Left renal cortex interstitium (tissue), 4 donors: ENCODE measurements at places on chromosomes 11 and 22.

- DNase-seq, result no peak
Measured at GRCh38 chr11:62012832-62013461, 45.5 kb upstream of the FTH1 start.

DNA sequence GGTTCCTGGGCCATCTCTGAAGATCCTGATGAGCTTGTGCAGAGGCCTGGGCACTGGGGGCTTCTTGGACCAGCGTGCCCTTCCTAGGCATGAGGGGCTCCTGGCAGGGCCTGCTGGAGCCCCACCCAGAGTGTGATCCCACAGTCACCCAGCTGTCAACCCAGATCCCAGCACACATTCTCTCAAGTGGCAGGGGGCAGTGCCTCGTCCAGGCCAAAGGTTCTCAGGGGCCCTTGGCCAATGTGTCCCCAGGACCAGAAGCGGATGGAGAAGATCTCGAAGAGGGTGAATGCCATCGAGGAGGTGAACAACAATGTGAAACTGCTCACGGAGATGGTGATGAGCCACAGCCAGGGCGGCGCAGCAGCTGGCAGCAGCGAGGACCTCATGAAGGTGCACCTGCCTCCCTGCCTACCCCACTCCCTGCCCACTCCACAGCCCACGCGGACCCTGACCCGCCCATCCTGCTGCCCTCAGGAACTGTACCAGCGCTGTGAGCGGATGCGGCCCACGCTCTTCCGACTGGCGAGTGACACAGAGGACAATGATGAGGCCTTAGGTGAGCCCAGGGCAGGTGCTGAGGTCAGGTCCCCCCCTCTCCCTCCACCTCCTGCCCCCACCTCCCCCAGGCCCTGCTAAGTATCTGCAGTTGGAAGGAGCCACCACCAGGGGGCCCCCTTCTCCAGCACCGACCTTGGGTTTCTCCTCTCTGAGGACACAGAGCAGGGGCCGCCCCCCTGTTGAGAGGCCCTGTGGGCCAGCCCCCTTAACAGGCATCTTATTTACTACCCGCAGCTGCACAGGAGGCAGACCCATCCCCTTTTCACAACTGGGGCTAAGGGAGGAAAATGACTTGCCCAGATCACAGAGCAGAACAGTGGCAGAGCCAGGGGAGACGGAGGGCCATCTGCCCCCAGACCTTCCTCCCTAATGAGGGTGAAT, 14.7 kb downstream of the GGA1 start:
- DNase-seq, result no peak

DNA sequence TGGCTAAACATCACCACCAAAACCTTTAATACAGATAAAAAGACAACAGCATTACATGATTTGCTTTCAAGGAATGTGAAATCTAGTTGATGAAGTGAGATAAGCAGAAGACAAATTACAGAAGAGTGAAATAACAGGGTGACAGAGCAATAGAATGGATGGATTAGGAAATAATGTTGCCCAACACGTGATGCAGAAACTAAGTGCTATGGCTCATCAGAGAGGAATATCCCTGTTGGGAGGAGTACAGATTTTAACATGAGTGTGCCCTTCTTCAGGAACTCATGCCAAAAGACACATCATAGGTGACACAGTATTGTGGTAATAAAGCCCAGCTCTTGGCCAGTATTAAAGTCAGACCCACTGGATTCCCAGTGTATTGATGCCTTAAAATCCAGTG, 176.6 kb upstream of the RAG2 start:
- no peak for DNase-seq

DNA sequence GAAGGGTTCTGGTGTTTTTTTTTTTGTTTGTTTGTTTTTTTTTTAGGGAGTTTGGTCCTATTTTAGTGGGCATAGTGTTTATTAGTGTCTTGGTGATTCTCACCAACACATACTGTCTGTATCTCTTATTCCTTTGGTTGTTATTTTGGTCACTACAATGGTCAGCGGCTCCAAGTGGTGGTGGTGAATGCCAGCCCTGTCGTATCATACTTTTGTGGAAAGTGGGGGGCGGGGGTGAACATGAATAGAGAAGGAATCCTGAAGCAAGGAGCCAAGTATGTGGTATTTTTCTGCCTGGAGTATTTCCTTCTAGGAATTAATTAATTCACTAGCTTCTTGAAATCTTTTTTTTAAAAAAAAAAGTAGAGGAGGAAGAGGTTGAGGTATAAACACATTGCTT, 79.6 kb downstream of the GRK3 start:
- no peak for DNase-seq

DNA sequence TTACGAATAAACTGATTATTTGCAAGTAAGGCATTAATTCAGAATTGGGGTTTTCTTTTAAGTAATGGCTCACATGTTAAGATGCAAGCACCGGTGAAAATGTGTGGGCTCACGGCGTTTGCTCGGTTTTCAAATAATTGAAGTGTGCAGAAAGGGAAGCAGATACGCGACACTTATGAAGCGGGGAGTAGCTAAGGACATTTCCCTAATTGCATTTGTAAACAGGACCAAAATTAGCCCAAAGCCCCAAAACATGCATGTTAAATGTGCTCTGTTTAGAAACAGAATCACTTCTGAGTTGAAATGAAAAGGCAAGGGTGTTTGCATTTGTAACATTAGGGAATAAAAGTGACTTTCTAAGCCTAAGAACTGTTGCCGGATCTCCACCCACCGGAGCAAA, 61.3 kb downstream of the ELFN2 start:
- DNase-seq, result no peak
